ENCODE measurements at places on chromosomes 12 and 14.
A peak's percentile ranks its signal among the peaks of the same experiment; 100 is the strongest.

GRCh38 chr12:75717902-75718301 is 206.5 kb upstream of the KRR1 start:
- no peak for DNase-seq

DNA sequence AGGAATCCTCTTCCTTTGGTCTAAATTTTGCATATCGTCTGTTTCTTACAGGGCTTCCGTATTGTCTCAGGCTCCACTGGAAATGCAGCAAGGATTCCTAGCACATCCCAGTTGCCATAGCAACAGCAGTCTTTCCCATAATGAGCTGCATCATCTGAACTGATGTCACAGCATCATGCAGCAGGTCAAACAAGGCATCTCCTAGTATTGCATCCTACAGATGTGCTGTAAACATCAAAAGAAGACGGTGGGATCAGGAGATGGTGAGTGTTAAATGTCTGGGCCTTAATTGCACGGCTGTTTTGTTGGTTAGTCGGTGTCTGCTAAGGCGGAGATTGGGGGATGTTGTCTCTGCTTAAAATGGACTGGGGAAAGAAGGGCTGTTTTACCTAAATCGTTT is at the start of gene AKAP6:
AKAP6 (plus strand) TSS at position 153 of the 400 bp plus-strand sequence. CDS start 104,196 bp downstream, outside the sequence.
- DNase-seq, result no peak

GRCh38 chr14:85463512-85463911 is 66.4 kb upstream of the FLRT2 start:
- DNase-seq, result no peak

DNA sequence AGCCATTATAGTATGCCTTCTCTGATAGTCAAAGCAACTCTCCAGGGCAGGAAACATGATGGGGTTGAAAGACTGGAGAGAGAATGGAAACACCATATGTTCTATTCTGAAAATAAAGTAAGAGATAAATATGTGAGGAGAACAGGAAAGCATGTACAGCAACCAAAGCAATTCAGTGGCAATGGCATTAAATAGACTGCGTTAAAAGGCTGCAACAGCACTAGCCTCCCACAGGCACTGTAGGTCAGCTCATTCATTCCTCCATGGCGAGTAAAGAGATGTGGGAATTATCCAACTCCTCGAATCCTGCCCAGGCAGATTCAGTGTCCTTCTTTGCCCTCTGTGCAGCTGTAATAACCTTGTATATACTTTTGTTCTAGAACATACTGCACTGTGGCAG is 43.8 kb downstream of the ANO6 start:
- DNase-seq, result no peak

GRCh38 chr14:91303091-91303923 is 58.8 kb upstream of the GPR68 start:
- peak; percentile 75 for DNase-seq

DNA sequence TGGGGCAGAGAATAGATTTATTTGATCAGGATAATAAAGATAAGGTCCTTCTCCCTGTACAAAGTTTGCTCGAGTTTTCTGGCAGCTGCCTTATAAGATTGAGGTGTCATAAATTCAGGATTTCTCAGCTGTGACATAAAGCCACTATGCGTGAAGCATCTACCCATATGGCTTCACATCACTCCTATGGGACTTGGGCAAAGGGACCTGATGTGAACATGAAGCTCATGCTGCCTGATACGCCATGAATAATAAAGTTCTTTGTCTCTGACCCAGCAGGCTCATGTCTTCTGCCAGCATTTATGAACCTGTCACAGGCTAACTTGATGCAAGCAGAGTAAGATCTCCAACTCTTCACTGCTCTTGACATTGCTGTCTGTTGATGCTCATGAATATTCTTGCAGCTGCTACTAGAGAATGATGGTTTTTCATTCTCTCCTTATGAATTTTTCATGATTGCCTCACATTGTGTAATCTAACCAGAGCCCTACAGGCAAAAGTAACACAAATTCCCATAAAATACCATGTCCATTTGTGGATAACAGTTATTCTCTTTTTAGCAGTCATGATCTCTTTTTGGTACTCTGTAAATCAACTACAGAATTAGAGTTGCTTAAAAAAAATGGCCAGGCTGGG is 49.0 kb upstream of the CPNE8 start:
- DNase-seq, result no peak

- DNase-seq, result no peak
These were observed 28.5 kb downstream of the CFL2 start for GRCh38 chr14:34685819-34686428.

DNA sequence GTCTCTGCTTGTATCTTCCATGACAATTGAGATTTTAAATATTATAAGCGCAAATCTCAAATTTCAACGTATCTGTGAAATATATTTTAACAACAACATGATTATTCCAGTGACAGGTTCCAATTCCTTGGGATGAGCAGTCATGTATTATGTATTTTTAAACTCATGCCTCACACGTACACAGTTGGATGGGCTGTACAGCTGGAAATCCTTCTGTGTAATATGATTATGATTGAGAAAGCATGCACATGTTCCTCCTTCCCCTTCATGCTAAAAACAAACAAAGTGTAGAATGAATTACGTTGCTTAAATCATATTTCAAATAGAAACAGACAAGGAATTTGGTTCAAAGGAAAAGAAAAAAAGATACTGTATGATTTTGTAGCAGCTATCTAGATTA is 428.3 kb downstream of the TMTC2 start:
- no peak for DNase-seq

DNA sequence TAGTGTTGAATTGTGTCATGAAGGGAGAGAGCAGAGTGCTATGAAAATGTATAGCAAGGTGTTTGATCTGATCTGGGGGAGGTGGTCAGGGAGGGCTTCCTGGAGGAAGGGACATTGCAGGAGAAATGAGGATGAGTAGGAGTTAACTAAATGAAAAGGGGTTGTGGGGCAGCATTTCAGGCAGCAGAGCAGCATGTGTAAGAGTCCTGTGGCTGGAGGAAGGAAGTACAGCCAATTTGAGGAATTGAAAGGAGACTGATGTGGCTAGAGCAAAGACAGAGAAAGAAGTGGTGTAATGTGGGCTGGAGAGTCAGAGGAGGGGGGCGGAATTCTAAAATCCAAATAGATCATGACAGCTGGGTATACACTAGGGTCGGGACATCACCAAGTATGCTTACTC is 20.5 kb downstream of the NPC2 start:
- no peak for DNase-seq

DNA sequence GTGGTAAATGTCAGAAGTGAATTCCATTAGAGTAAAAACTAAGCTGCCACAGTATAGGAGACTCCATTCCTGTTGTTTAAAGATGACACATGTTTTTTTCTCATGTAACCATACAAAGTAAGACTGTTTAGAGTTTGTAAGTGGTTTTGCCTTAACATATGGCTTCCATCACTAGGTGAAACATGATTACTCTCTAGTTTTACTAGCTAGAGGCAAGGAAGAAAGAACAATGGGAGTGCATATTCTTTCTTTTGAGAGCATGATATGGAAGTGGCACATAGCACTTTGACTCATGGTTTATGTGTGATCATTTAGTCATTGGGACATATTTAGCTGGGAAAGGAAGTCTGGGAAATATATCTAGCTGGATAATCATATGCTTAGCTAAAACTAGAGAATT is 7.7 kb downstream of the ATF7IP start:
- no peak for DNase-seq

DNA sequence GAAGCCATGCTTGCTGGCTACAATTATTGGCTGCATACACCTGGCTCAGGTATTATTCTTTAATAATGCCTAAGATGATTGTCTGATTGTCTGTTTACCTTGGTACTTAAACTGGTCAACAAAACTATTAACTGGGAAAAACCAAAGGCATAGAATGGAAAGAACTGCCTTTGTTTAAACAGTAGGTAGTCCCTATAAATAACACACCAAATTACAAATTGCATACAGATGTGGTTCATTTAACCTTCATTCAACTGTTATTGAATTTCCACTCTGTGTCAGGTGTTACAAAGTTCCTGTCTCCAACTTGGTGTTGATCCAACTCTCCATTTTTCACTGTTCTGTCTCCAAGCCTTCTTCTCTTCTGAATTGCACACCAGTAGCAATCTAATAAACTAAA is 79.8 kb upstream of the FSCB start:
- DNase-seq, result no peak

GRCh38 chr12:121224591-121224990 is 14.7 kb downstream of the P2RX4 start:
- no peak for DNase-seq

GRCh38 chr14:29650554-29651269 is 276.9 kb downstream of the PRKD1 start:
- DNase-seq, result no peak

- no peak for DNase-seq
These were observed 294.9 kb downstream of the ETNK1 start for GRCh38 chr12:22919883-22920282.

DNA sequence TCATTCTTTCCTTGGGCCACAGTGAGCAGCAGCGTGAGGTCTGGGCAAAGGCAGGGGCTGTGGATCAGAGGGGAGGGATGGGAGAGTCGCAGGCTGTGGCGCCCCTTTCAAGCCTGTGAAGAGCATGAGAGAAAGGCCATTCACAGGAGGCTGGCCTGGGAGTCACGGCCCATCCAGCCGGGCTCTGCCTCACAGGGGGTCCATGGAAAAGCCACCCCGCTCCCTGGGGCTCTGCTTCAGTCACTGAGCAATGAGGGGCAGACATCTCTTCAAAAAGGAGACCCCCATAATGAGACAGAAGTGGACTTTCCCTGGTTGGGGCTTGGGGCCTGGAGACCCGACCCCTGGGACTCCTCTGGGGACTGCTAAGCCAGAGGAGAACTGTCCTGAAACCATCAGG is 117.0 kb upstream of the GSC start:
- no peak for DNase-seq

- DNase-seq, result no peak
These were observed 102.3 kb upstream of the BCAT1 start for GRCh38 chr12:25051171-25051570.

GRCh38 chr12:69834147-69834546 is 9.1 kb downstream of the MYRFL start:
- no peak for DNase-seq

DNA sequence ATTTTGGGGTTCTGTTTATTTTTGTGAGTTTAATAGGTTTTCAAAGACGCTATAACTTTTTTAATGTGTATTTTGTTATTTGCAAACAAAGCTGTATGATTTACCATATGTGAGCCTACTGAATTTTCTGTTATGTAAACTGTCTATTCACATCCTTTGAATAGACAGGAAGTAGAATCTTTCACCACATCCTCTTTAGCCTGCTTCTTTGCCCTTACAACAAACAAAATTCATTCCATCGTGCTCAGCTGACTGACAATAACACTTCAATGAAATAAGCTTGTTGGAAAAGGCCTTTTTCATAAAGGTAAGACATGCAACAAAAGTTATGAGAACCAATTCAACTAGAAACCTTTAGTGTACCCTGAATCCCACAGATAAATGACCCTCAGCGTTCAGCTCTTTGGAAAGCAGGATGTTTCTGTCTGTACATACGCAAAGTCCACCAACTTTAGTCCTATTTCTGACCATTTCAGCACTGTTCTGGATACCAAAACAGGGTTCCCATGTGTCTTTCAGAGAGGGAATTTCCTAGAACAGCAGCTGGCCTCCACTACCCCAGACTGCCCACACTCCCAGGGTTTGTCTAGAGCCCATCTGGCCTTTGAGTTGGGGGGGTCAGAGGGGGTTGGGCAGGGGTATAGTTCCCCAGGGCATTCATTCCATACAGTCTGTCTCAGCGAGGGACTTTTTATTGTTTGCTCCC is 71.3 kb downstream of the DUSP6 start:
- no peak for DNase-seq

GRCh38 chr14:99462210-99462609 is 18.4 kb downstream of the SETD3 start:
- no peak for DNase-seq

GRCh38 chr14:90518069-90518940 is 121.5 kb downstream of the CALM1 start:
- no peak for DNase-seq

- DNase-seq, result no peak
These were observed 46.1 kb downstream of the RNFT2 start for GRCh38 chr12:116784238-116784612.

- DNase-seq, result peak; percentile 46
These were observed 9.7 kb upstream of the RPS26 start for GRCh38 chr12:56031987-56032386.

- no peak for DNase-seq
These were observed 83.7 kb upstream of the PCNX4 start for GRCh38 chr14:60008042-60008441.
